ENCODE measurements at places on chromosomes 12 and 14.
A peak's percentile ranks its signal among the peaks of the same experiment; 100 is the strongest.

DNA sequence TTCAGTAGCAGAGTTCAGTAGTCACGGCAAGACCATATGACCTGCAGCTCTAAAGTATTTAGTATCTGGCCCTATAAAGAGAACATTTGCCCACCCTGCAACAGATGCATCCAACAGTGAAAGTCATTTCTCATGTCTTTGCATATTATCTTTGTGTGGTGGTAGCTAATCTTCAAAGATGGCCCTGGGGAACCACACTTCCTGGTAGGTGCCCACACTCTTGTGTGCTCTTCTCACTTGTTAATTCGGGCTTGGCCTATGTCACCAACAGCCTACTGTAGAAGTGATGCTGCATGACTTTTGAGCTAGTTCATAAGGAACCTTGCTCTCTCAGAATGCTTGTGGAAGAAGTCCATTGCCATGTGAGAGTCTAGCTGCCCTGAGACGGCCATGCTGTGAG, 85.6 kb downstream of the MAP1LC3B2 start:
- DNase-seq, result no peak

DNA sequence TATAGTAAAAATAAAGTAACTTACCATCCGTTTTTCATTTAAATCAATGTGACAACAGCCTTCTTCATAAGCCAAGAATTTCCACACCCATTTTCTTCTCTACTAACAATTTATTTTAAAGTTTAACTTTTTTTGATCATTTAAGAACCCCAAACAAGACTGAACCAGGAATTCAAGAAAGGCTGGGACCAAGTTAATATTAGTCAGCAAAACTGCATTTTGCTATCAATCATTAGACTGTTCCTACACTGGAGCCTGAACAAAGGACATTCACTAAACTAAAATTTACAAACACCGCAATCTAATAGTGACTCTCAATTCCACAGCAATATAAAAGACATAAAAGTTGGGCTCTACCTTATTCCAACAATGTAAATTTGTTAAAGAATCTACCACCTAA, 73.6 kb downstream of the OSBPL8 start:
- no peak for DNase-seq

GRCh38 chr14:91748049-91748448, 16.2 kb upstream of the CATSPERB start:
- no peak for DNase-seq

GRCh38 chr14:52977798-52978197, 26.9 kb upstream of the FERMT2 start:
- no peak for DNase-seq

DNA sequence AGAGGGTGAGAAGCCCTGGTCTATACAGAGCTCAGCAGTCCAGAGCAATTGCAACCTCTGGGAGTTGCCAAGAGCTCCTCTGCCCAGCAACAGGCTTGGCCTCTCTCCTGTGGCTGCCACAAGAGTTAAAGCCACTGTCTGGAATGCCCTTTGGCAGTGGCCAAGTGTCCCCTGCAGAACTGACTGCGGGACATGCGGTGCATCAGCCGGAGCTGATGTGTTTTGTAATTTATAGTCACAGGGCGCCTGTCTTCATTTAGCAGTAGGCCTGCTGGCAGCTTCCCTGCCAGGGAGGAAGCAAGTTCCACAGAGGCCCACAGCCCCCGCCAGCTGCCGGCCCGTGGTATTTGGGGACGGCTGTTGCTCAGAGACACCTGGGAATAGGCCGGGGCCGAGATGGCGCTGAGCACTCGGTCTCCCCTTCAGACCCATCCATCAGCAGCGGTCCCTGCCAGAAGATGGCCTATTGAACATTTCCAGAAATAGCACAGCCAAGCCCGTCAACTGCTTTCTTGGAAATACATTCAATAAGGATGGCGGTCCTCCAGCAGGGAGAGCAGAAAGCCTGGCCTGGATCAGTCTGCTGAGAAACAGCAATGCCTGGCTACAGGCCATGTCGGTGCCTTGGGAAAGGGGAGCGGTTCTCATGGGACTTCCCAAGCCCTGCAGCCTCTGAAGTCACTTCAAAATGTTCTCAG, 217.4 kb downstream of the CRADD start:
- DNase-seq, result peak; percentile 48

- no peak for DNase-seq
Measured at GRCh38 chr14:77256694-77257093, 14.3 kb downstream of the NGB start.

DNA sequence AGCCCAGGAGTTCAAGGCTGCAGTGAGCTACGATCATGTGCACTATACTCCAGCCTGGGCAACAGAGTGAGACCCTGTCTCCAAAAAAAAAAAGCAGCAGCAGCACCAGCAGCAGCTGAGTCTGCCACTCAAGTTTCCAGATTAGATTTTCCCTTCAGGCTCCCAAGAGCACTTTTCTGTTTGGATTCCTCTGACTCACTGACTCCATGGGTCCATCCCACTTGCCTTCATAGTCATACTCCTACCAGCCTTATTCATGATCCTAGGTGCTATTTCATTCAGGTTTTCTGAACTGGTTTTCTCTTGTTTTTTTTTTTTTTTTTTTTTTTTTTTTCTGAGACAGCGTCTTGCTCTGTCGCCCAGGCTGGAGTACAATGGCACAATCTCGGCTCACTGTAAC, 6.8 kb upstream of the TWF1 start:
- no peak for DNase-seq

DNA sequence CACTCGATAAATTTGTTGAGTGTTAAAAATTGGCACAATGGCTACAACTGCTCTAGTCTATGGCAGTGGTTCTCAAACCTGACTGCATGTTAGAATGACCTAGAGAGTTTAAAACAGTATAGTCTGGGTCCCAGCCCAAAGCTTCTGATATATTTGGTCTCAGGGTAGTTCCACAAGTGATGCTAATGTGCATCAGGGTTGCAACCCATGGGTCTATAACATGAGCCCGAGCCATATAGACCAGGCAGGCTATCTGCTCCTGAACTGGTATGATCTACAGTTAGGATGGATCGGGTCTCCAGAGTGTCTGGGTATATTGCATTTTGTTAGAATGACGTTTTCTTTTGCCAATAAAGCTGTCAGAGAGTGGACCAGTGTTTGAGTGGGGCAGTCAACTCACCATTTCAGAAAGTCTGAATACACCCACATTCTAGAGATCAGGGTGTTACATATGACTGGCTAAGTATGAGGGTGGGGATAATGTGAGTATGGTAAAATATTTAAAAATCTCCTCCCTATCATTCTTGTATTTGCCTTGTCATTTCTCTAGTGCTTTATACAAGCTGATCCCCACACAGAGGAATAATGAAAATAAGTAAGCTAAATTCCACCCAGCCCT, 80.9 kb downstream of the FRMD6 start:
- no peak for DNase-seq

- DNase-seq, result no peak
Measured at GRCh38 chr12:67415473-67415872, 146.3 kb downstream of the CAND1 start.

DNA sequence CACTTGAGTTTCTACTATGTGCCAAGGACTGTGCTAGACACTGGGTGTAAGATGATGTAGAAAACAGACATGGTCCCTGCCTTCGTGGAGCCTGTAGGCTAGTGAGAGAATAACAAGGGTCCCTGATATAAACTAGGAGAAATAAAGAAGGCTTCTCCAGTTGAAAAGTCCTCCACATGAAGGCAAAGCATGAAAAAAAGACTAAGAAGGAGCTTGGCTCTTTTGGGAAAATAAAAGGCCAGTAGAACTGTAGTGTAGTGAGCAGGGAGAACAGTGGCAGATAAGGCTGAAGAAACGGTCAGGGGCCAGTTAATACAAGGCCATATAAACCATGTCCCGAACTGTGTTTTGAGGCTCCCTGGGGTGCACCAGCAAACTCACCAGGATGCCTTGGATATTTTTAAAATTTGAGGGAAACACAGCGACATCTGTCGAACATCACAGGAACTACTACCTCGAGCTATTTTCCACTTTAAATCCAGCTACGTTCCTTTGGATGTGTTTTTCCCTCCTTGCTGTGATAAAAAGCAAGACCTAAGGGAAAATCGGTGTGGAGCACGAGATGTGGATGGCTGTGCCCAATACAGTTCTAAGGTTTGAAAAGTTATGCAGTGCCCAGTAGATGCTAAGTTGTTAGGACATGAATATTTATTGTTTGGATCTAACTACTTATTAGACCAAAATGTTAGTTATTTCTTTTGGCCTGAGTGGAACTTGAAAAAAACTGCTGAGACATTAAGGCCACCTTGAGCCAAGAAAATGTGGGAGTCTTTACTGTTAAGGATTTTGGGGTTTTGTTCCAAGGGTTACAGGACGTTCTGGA, 8.5 kb upstream of the CFL2 start:
- DNase-seq, result peak; percentile 53

GRCh38 chr12:108783446-108783845, 52.1 kb upstream of the CORO1C start:
- DNase-seq, result peak; percentile 37

DNA sequence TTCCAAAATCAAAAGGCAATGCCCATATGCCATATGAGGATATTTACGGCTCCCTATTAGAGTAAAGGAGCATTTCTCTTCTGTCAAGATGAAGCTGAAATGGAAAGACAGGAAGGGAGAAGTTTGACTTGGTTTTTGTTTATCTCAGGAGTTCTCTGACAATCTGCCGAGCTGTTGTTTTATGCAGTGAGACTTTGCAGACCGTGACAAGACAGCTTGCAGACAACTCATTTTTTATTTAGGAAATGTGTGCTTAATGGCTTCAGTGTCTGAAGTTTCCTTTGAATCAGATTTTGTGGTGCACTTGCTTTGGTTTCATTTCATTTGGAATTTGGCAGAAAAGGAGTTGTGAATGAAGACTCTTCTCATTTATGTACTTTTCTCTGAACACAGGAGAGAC, 145.4 kb downstream of the C12orf50 start:
- DNase-seq, result no peak

DNA sequence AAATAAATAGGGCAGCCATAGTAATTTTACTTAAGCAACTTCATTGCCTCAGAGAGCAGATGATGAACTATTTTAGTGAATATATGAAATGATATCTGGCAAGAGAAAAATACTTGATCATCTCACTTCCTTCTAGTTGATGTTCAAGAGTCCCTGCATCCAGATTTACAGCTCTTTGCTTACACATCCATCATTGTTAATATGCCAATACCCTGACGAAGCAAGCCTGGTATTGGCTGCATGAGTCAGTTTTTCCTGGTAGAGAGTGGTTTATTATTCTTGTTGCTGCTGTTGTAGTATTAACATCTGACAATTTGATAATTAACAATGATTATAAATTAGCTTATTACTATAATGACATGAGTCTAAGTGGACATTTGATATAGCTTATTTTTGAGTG, 681.9 kb downstream of the NRXN3 start:
- no peak for DNase-seq

DNA sequence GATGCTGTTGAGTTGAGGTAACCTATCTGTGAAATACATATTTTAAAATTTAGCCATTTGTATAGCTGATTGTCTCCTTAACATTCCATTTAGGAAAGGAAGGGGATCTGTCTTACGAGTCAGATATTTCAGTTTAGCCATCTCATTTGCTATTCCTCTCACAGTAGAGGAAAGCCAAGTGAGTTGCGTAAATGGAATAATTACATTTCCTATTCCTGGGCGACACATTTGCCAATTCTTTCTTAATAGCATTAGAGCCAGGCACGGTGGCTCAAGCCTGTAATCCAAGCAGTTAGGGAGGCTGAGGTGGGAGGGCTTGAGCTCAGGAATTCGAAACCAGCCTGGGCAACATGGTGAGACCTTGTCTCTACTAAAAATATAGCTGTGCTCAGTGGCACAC, 116.3 kb downstream of the TMX1 start:
- no peak for DNase-seq

- DNase-seq, result no peak
Measured at GRCh38 chr12:46318037-46318436, 49.2 kb upstream of the SLC38A1 start.

DNA sequence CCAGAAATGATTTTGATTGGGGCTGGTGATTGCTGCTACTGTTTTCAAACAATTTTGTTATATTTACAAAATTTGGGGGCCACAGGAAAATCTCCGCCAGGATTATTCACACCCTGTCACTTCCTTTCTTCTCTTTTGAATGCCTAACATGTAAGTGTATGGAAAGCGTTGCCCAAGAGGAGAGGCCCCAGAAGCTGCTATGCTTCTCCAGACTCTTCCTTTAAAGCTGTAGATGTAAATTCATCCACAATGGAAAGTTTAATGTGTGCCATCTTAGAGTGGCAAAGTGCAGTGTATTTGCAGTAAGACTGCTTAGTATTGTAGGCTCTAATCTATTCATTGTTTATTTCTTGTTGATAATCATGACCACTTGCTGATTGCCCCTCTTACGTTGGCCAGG, 136.7 kb upstream of the LRIG3 start:
- DNase-seq, result no peak

GRCh38 chr12:71661977-71662530, 1.6 kb downstream of the ZFC3H1 start:
- no peak for DNase-seq

DNA sequence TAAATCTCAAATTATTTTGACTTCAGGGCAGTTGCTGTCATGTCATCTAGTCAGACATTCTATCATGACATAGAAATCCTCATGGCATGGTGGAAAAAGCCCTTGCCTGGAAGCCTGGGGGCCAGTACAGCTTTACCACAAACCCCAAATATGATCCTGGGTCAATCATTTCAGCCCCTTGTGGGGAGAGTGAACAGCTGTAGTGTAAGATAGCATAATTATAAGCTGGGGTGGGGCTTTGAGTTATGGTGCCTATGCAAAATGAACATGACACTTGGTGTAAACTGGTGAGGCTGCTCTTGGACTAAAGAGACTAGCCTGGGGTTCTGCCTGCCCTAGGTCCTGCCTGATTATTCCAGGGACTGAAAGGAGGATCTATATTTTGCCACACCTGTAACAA, 207.7 kb upstream of the DDHD1 start:
- no peak for DNase-seq

DNA sequence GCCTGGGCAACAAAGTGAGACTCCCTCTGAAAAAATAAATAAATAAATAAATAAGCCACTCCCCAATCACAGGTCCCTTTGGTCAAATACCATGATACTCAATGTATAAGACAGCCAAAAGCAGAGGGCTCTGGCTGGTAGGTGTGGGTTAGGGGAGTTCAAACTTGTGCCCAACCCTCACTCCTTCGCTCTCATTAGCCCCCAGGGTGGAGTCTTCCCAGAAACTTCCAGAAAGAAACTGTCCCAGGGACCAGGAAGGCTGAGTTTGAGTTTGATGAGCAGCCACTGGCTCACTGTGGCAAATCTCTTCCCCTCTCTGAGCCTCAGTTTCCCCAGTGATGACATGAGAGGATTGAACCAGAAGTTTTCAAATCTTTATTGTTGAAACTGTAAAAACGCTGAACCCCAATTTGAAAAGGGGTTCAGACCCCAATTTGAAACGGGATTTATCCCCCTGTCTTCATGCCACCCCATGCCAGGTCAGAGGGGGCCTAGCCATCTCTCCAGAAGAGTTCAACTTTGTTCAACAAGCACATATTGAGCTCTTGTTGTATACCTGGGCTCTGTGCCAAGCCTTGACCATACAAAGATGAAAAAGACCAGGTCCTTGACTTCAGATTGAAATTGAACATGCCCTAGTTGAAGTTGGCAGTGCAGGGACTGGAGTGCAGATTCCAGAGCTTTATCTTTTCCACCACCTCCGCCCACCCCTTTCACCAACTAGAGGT, 9.1 kb upstream of the FAM222A start:
- DNase-seq, result no peak

- DNase-seq, result no peak
Measured at GRCh38 chr14:24828486-24828885, 194.5 kb upstream of the GZMB start.

Measured in hepatocyte (in vitro differentiated cells).